ENCODE measurements at places on chromosomes 3 and 15.
A peak's percentile ranks its signal among the peaks of the same experiment; 100 is the strongest.

DNA sequence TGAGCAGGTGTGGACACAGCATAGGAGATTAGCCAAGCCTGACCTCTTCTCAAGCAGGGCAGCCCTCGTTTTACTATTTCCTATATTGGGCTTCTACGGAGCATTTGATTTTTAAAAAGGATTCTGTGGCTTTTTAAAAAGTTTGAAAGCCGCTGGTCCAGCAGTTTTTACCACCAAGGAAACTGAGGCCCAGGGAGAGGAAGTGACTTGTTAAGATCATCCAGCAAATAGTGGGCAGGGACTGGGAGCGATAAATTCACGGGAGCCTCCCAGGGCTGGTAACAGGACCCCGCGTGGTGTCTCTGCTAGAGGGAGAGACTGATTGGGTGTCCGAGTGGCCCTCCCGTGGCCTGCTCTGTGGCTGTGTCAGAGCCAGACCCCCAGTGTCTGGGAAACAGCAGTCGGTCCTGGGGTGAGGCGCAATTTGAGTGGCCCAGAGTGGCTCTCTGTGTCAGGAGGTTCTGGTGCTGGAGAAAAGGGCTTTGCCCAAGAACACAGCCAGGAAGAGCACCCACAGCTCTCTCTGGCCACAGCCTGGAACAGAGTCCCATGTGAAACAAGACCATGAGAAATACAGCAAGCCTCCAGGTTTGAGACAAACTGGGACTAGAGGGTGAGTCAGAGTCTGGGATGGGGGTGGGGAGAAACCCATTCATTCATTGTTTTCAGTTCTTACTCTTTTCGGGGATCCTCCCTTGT is 4.2 kb downstream of the FURIN start:
- DNase-seq, result peak; percentile 70

- no peak for DNase-seq
Measured at GRCh38 chr3:94285872-94286271, 223.0 kb downstream of the NSUN3 start.

- no peak for DNase-seq
Measured at GRCh38 chr3:4426261-4426781, 40.7 kb downstream of the SUMF1 start.

DNA sequence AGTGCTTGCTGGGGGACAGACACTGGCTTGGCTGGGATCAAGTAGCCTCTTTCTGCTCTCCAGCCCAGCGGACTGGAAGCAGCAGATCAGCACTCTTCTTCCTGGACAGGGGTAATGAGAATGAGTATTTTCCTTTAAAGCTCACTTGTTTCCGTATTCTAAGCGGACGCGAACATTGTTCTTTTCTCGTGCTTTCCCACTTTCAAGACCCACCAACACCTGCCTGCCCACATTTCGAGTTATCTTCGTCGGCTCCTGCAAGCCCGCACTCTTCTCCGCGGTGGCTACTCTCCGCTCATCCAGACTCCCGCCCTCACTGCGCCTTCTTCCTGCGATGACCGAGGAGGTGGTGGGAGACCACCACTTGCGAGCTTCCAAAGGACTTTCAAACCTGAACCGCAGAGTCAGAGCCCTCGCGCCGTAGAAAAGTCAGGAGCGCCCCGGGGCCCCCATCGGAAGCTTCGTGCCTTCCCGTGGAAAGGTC is 1.6 kb upstream of the PPM1L start:
- DNase-seq, result peak; percentile 18

- DNase-seq, result no peak
Measured at GRCh38 chr15:47870300-47870955, 153.1 kb downstream of the SEMA6D start.

- DNase-seq, result no peak
Measured at GRCh38 chr3:128316481-128316891, 150.2 kb downstream of the DNAJB8 start.

DNA sequence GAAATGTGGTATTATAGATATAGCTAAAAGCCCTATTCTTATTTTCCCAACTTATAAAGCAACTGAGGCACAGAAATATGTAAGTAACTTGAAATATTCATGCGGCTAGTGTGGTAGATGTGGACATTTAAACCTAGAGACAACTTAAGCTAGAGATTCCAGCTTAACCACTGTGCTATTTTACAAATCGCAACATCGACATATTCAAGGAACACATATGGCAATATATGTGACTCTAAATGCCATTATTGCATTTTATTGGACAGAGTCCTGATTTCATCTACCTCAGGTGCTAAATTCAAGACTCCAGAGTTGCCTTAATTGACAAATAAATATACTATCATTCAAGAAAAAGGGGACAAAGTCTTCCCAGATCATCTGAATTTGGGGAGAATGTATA is 442.3 kb downstream of the NLGN1 start:
- no peak for DNase-seq

GRCh38 chr3:165440380-165440779 is 244.2 kb upstream of the SLITRK3 start:
- DNase-seq, result no peak

GRCh38 chr3:156720826-156721225 is 46.4 kb downstream of the TIPARP start:
- no peak for DNase-seq

DNA sequence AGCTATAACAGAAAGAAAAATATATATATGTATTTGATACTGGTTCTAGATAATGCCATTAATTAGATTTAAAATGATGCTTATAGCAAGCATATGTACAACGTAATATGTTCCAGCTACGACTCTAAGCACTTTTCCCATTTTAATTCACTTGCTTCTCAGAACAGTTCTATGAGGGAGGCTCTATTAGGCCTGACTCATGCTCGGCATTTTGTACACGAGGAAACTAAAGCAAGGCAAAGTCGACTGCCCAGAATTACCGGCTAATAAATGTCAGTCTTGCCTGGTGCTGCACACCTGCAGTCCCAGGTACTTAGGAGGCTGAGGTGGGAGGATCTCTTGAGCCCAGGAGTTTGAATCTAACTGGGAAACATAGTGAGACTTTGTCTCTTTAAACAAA is 106.0 kb downstream of the PTPRG start:
- DNase-seq, result no peak

GRCh38 chr15:78129077-78129750 is 2.0 kb downstream of the CIB2 start:
- no peak for DNase-seq

- no peak for DNase-seq
Measured at GRCh38 chr15:33808720-33809457, 159.4 kb upstream of the CHRM5 start.

DNA sequence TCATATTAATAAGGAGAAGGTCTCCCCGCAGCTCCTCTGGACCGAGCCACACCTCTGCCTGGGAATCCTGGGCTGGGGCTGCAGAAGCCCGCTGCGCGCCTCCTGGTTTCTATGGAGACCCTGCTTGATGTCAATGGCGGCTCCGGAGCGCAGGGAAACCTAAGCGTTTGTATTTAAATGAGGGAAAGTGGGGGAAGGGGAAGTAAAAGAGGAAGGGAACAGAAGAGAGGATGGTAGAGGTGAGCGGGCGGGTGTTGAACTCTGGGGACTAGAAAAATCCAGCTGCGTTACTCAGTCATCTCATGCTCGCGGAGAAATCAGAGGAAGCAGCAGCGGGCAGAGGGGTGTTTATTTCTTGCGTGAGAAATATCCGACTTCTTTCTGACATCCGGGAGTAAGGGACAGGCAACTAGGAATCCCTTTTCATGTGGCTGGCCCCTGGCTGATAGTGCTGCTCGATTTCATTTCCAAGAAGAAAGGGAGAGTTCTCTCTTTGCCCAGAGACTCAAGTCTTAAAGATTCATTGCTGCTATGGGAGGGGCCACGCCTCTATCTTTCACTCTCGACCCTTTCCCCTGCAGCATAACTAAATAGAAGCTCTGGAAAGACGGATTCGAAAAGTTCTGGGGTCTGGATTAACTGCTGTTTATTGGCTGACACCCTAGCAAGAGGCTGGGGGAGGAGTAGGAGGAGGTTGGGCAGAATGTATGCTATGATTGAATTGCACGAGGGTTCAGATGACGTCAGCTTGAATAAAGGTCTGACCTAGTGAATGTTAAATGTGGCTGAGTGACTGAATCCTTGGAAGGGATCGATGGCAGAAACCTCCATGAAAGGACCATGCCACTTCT is 110.5 kb upstream of the GAP43 start:
- peak; percentile 48 for DNase-seq

DNA sequence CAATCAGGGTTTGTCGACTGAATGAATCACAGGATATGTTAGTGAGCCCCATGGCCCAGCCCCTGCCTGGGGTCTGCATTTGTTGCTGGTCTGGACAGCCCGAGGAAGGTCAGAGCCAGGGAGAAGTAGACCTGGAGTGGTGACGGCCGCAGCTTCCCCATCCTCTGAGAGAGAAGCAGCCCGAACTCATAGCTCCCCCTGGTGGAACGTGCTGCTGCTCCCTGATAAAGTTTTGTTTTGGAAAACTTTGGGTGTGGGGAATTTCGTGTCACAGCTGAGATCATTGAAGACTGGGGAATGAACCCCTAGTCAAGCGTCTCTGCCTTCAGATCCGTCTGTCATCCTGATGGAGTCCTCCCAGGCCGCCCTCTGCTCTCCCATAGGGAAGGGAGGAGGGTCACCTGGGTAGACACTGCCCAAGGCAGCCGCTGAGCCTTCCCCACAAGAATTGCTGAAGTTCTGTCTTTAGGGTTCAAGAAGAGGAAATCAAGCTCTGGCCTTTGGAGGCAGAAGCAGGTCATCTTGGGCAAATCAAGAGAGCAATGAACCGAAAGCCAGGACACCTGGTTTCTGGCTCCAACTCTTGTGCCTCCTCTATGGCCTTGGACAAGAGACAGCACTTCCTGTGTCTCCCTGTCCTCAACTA is 60.5 kb downstream of the GLDN start:
- DNase-seq, result peak; percentile 38

GRCh38 chr15:39432912-39433348 is 147.9 kb upstream of the THBS1 start:
- no peak for DNase-seq

- DNase-seq, result no peak
Measured at GRCh38 chr15:45611305-45611704, 23.5 kb upstream of the SQOR start.

DNA sequence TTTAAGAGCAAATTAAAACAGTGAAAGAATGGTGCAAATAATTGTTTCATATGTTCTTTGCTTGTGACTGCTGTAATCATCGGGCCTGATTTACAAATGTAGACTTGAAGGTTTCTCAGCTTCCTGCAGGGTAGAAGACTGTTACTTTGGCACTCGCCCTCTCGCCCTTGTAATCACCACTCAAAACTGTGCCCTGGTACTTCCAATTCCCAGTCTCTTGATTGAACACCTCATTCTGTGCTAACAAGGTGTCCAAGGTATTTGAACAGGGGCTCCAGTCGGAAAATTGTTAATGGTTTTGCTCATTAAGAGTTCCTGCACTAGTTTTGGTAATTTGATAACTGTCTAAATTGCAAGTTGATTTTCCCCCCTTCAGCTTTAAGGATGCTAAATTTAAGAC is 209.5 kb downstream of the ZIC1 start:
- DNase-seq, result no peak

- DNase-seq, result peak; percentile 95
Measured at GRCh38 chr3:111936191-111936841, 42.5 kb upstream of the ABHD10 start.

DNA sequence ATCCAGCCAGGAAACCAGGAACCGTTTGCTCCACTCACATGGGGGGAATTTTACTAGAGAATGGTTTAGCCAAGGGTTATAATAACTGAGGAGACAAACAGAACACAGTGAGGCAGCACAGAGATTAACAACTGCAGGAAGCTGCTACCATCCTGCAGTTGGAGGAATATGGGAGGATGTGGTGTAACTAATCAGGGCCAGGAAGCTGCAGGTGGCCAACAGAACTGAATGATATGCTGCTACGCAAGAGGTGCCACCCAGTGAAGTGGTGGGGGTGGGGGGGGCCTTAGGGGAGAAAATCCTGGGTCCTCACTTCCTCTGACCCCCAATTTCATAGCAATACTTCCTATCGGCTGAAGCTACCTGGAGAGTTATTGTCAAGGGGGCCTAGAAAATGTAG is 306.4 kb upstream of the STT3B start:
- DNase-seq, result no peak

DNA sequence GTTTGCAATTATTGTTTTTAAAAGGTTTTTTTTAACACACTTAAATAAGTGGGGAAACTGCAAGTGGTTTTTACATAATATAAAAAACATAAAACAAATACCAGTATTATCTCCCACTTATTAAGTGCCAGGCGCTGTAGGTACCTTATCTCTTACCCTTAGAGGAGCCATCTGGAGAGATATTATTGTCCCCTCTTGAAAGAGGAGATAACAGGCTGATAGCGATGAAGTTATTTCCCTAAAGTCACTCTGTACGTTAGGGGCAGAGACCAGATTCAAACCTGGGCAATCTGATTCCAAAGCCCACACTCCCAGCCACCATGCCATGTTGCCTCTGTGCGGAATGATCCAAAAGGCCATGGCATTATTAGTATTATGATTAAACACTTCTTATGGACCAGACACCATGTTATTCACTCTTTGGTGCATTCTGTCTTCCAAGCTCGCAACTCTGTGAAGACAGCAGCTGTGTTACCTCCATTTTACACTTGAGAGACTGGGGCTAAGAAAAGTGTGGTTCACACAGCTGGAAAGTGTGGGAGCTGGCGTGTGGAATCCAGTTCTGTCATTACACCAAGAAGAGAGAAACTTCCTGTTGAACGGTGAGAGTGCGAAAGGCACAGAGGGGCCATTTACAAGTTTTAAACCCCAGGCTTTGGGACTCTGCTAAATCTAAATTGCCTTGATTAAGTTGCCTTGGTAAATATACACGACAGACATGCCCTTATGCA is 79.9 kb upstream of the MITF start:
- DNase-seq, result no peak

DNA sequence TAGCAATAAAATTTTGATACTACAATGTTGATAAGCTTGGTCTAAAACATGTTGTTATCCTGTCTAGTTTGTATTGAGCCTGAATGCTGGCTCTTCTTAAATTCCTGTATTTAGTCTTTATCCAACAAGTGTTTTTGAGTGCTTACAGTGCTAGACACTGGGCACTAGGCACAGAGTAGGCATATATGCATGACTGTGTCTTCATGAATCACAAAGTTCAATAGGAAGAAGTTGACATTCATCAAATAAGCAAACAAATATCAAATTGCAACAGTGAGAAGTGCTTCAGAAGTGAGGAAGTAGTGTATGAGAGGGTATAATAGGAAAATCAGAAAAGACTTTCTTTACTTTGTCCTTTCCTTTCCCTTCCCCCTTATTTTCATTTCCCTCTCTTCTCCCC is 6.8 kb downstream of the CD96 start:
- DNase-seq, result no peak

Data from COLO829 (cell line).